HepG2 (cell line): ENCODE measurements at places on chromosomes 2 and 18.
A peak's percentile ranks its signal among the peaks of the same experiment; 100 is the strongest.

DNA sequence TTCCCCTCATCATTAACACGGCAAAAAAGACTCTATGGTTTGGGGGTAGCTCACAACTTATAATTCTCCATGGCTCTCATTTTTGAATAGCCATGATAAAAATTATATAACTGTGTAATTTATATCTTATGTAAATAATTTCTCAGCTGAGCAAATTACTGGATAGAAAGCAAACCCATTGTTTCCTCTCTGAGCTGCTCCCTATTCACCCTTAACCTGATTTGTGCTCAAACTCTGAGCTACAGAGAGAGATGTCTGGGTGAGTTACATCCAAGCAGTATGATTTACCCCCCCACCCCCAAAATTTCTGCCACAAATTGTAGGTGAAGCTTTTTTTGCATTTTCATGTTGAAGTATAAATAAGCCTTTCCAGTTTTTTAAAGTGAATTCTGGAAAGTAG lies 123.7 kb downstream of the TFCP2L1 start:
- H3K27me3 ChIP-seq = no peaks in the 10 kb centered on the region

DNA sequence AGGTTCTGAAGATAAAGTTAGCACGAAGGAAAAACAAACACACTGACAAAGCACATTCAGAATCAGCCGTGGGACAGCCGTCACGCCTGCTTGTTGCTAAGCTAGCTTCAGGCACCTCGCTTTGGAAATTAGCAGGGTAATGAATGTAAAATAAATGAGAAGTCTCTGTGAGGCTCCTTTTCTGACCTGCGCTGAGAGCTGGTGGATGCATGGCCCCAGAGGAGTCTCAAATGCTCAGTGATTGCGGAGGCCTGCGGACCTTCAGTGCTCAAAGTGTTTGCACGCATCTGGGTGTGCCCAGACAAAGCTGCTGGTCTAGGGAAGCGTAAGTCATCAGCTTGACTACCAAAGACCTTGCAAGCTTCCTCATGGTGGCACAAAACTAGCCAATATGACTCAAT lies 50.6 kb downstream of the CD8B2 start:
- no peak for DNase-seq
- H3K36me3 ChIP-seq = no peaks in the 10 kb centered on the region
- peaks cover 3% of the 10 kb centered on the region; the same call in 1 of the 2 replicates for H3K27me3 ChIP-seq
- H3K27ac ChIP-seq = no peak overlapping the region
- H3K4me3 ChIP-seq = no peak overlapping the region

GRCh38 chr2:106041150-106041549 lies 153.0 kb downstream of the UXS1 start:
- DNase-seq = no peak
- peaks cover 4% of the 10 kb centered on the region; the same call in 1 of the 2 replicates for H3K27me3 ChIP-seq
- H3K4me1 ChIP-seq = no peaks in the 10 kb centered on the region
- H3K36me3 ChIP-seq = no peaks in the 10 kb centered on the region

DNA sequence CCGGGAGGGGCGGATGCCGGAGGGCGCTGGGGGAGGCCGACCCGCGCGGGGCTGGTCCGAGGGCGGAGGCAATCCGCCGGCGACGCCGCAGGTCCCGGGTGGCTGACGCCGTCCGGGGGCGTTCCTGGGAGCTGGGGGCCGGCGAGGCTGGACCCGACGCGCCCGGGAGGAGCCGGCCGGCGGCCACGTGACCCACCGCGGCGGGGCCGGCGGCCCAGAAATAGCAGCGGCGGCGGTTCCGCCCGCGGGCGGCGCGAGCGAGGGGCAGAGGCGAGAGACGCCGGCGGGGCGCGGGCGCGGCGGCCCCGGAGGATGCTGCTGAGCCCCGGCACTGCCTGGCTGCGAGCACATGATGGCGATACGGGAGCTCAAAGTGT lies at the start of gene RAB31:
Gene RAB31, plus strand, starts transcription at position 245 of the 377 bp plus-strand sequence. Its CDS starts 105 bp downstream, at position 350.
- DNase-seq = no peak
- peaks cover 63% of the 10 kb centered on the region; the same call in 2 of the 3 replicates for H3K27me3 ChIP-seq
- no peaks in the 10 kb centered on the region for H3K36me3 ChIP-seq
- peaks cover 6% of the 10 kb centered on the region for H3K4me1 ChIP-seq
- no peak within 1 kb of the TSS for H3K27ac ChIP-seq
- peak within 1 kb of the TSS; percentile 61 for H3K4me3 ChIP-seq

DNA sequence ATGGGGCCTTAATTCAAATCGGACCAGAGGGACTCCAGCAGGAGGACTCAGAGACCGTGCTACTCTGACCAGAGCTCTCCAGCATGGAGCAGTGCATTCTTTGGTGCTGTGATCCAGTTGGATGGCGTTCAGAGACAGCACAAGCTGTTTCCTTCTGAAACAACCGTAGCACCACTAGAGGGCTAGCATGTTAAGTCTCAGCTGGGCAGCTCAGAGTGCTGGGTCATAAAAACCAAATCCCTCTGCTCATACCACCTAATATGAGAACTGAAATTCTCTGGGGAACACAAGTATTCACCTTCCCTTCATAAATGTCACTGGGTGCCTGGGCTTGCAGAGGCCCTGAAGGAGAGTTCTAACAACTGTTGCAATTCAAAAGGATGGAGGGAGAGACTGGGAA lies 97.7 kb upstream of the TFCP2L1 start:
- H3K27me3 ChIP-seq = no peaks in the 10 kb centered on the region
- peaks cover 85% of the 10 kb centered on the region for H3K36me3 ChIP-seq
- DNase-seq = no peak
- H3K27ac ChIP-seq = no peak overlapping the region

DNA sequence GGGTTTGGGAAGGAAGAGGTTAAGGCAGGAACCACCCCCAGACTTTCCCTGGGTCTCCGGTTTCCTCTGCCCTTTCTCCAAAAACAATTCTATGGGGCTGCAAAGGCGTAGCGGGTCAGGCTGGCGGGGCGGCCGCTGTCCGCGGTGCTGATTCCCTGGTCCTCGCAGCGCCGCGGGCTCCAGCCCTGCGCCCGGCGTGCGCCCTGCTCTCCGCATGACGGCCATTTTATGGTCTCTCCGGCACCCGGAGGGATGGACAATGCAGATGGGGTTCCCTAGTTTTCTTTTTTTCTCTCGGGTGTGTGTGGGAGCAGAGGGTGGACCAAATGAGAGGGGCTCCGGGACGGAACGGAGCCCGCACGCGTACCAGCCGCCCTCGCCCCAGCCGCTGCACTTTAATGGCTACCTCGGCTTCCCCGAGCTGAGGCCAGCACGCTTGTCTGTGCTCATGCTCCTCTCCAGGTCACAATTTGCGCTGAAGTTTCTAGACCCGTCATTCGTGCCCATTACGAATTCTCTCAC lies 1.6 kb downstream of the ST8SIA3 start:
- H3K27me3 ChIP-seq = no peaks in the 10 kb centered on the region
- DNase-seq = peak; percentile 2
- no peaks in the 10 kb centered on the region for H3K36me3 ChIP-seq
- 0 out of 2 replicates have a peak, but pooled peaks cover under 1% of the 10 kb centered on the region for H3K4me1 ChIP-seq
- H3K27ac ChIP-seq = no peak overlapping the region
- H3K4me3 ChIP-seq = no peak overlapping the region

DNA sequence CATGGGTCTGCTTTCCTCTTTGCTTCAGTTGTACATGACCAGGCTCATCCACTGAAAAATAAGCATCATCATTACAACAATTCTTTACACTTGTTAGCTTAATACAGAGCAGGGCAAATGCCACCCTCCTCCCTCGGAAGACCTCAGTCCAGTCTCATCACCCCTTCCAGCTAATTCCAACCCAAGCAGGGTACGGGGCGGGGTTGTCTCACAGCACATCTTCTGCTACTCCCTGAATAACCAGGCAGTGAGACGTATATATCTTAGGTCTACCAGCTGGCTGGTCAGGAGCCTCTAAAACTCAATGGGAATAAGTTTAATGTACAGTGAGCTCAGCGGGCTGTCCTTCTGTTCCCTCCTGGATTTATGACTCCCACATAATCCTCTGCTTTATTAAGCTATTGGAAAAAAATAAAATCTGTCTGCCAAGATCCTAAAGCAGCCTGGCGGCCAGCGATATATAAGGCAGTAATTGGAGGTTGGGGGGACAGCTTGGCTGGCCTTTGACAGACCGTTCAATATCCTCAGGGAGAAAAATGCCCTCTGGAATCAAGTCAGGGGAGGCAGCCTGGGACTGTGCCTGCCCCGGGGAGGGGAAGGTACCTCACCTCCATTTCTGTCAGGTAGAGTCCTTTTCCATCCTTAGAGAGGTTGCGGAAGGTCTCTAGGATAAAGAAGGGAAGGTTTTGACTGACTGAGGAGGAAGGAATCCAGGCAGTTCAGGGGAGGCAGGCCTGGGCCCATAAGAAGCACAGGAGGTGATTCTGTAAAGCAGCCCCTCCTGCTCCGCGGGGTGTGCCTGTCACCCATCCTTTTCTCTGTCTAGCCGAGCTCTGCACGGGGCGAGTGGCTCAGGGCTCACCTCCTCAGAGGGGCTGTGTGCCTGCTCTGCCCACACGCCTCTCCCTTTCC lies 76.3 kb downstream of the CAPN13 start:
- H3K36me3 ChIP-seq = no peaks in the 10 kb centered on the region
- H3K4me3 ChIP-seq = no peak overlapping the region
- no peak for DNase-seq
- no peaks in the 10 kb centered on the region for H3K4me1 ChIP-seq
